Ecto neural progenitor cell (in vitro differentiated cells): ENCODE measurements at places on chromosomes 7 and 10.

DNA sequence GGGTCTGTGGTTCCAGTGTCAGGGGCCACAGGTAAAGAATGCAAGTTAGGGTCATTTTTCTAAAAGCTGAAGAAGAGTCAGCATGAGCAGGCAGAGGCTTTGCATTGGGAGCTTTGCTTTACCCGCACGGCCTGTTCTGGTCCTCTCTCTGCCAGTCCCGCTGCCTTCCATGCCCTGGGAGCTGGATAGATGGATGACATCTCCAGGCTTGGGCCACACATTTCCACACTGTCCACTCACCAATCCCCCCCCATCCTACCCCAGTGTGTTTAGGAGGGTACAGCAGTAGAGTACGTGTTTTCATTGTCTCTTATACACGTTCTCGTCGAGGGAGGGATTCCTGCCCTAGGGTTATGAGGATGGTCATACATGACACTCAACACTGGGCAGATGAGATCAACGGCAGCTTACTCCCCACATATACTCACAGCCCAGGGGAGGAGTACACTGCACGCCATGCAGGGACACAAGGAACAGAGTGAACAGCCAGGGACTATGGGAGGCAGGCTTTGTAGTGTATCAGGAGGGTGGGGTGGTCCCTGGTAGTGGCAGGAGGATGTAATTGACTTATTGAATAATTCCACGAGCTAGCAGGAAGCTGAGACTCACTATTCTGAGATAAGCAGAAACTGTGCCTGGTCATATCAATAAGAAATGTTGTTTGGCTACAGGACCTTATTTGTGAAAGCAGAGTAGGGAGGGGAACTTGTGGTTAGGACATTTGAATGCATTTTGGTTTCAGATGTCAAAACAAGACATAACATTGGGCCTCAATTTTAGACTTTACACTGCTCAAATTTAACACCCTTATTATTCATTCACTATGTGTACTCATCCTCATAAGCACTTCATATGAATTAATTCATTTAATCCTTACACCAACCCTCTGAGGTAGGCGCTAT, 36.6 kb downstream of the PLPP4 start:
- peak; percentile 25 for DNase-seq

- no peak for DNase-seq
Observed at GRCh38 chr7:23918856-23919255, 208.8 kb downstream of the STK31 start.

GRCh38 chr7:128906001-128906765, 4.3 kb downstream of the KCP start:
- no peak for DNase-seq

DNA sequence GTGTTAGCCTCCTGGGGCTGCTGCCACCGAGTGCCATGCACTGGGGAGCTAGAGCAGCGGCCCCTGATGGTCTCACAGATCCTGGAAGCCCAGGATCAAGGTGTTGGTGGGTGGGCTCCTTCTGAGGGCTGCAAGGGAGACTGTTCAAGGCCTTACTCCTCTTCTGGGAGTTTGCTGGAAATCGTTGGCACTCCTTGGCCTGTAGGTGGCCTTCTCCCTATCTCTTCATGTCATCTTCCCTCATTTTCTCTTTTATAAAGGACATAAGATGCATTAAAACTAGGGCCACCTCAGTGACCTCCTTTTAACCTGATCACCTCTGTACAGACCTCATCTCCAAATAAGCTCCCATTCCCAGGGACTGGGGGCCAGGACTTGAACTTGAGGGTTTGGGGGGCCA, 27.0 kb upstream of the ZNF862 start:
- DNase-seq: no peak

GRCh38 chr10:95221124-95221523, 27.1 kb downstream of the ACSM6 start:
- DNase-seq: no peak

GRCh38 chr7:19284136-19284535, 138.9 kb upstream of the FERD3L start:
- no peak for DNase-seq

DNA sequence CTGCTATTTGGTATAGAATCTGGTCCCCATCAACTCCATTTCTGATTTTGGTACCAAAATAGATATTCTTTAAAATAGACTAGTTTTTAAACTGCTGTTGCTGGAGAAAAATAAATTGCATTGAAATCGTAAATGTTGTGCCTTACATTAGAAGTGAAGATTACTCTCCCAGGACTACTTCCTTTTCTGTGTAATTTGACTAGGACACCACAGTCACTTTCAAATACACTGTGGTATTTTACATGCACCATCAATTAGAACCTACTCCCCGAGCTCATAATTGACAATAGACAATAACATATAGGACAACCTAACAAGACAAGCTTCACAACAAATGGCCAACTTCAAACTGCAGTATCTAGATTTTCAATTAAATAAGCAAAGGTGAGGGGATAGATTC, 211.5 kb downstream of the DGKB start:
- no peak for DNase-seq

DNA sequence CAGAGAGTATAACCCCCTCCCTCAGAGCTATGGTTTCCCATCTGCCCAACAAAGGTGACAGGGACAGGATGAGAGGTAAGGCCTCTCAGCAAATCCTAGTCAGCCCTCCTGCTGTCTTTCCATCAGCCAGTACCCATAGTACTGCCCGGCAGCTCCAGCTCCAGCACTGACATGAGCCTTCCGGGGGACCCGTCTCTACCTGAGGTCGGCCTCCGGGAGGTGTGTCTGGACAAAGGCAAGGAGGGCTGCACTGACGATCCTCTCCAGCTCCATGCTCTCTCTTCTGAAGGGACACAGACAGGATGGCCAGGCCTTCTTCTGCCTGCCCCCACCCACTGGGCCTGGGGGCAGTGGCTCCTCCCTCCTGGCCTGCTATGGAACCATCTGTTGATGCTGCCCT, 4.3 kb downstream of the FBXL15 start:
- DNase-seq: no peak

GRCh38 chr7:155881471-155882350, 69.4 kb upstream of the SHH start:
- DNase-seq: no peak

DNA sequence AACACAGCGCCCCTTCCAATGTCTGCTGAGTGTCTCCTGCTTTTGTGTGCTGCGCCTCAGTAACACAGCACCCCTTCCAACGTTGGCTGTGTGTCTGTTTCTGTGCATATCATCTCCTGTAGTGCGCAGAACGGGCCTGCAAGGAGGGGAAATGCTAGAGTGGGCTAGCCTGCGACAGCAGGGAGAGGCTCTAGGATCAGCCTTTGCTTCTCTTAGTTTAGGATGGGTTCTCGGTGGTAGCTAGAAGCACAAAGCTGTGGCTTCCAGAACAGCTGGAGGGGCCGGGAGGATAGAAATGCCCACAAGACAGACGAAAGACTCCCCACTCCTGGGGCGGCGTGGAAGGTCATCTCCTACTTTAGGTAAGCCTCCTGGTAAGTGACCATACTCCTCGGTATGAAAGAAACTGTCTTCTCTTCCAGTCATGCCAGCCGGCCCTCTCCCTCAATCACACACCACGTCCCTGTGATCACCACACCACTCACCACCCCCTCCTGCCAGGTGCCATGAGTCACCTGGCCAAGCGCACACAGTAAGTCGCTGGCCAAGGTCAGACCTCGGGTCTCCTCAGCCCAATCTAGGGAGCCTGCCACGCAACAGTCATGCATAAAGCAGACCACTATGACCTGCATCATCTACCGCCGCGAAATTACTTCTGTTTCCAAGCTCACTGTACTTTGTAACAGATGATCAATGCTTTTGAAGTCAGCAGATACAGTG, 4.8 kb downstream of the PITRM1 start:
- no peak for DNase-seq

DNA sequence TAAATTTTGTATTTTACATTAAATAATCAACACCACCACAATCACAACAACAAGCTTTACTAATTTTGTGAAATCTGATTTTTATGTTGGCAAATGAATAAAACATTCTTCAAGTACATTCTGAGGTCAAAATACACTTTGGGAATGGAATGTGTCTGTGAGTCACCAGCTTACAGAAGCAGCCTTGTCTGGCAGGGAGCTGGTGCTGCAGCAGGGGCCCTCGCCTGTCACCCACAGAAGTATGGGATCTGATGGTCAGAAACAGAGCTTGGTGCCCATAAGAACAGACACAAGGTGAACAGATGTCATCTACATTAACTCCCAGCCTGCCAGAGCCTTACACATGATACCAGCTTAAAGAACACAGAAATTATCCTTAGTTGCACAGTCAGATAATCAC, 496.9 kb downstream of the CCSER2 start:
- DNase-seq: no peak

DNA sequence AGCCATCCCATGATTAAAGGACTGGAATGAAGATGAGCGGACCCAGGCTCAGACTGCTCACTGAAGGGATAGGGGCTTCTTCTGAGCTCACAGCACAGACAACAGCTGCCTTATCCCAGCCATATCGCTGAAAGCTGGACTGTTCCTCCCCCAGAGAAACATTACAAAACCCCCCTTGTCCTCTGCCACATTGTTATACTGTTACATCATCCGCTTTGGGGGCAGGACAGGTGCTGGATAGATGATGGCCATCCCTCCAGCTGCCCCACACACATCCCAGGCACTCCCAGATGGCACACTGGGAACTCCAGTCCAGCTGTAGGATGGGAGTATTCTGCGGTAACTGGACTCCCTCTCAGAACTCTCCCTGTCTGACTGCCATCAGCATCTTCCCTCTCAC, 58.7 kb upstream of the BTRC start:
- no peak for DNase-seq

DNA sequence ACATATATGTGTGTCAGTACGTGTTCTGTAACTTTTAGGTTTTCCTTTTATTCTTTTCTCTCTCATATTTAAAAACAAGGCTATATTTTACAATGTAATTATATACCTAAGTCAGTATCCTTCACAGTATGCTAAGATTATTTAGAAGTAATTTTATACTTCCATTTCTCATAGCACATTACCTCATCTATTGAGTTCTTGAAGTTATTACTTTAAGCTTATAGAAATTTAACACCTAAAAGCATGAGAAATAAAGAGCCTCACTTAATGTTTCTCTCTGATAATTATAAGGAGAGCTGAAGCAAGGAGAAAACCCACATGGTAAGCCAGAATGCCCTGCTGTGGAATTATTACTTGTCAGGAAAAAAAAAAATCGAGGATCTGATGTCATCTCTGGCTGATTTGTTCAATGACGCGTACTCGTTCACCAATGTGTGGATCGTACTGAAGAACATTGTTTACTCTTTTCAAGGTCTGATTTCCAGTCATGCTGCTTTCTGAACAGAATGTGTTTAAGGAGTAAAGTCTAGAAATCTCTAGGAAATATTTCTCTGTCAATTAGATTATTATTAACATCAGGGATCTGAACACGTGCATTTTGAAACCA, 21.9 kb downstream of the CACNB2 start:
- no peak for DNase-seq

DNA sequence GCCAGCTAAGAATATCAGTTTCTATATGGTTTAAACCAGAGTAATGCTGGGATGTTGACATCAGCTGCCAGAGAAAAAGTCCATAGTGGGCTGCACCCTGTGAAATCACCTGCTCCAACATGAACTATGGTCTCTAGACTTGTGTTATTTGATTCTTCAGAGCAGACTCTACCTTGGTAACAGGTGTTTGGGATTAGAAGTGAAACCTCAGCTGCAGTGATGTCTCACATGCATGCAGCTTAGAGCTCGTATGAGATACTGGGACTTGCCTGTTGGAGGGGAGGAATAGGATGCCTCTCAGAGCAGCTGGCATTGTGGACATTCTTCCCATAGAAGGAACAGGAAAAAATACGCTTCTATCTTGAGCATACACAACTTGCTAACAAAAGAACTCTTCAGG, 287.1 kb upstream of the CSTF2T start:
- DNase-seq: no peak

GRCh38 chr7:44432381-44432977, 58.0 kb downstream of the NUDCD3 start:
- no peak for DNase-seq

DNA sequence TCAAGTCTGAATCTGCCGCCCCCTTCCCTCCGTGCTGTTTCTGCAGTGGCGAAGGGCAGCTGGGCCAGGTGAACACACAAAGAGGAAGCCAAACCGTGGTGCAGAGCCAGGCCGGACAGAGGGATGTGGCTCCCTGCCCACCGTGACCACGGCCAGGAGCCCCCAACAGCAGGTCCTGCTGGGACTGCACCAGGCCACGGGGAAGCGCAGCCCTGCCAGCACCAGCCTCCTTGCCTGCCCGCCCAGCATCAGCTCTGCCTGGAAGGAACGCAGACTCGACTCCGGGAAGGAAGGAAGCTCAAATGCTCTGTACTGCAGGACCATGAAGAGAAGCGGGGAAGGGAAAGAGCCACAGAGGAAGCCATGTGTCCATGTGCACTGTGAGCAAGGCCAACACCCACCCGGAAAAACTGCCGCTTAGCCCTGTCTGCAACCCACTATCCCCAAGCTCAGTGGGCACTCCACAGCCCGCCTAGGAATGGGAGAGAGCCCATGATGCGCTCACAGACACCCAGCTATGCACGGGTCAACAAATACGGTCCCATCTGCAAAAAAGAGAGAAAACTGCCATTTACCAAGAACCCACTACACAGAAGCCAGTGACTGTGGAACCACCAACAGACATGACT, 19.0 kb downstream of the GPER1 start:
- DNase-seq: no peak

DNA sequence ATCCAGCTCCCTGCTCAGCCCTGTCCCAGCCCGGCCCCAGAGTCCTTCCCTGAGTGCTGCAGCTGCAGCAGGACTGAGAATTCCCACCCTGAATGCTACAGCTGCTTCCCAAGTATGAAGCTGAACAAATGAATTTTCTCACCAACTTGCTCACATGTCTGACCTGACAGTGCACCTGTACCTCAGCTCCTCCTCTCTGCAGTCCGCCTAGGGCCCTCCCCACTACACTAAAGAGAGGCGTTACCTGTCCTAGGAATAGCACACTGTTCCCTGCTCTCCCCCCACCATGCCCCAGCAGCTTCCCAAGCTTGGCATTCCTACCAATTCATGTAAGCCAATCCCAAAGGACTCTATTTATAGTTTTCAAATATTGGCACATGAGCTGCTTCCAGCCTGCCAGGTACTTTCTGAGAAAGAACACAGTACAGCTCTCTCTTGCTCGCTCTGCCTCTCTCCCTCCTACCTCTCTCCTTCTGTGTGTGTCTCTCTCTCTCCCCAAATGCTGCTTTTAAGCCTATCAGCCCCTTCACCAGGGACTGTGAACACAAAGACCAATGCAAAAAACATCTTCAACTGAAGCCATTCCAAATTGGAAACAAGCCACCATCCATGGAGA, 400.1 kb downstream of the TNS3 start:
- DNase-seq: no peak

- DNase-seq: no peak
Observed at GRCh38 chr7:95593343-95593742, 3.0 kb downstream of the PDK4 start.

DNA sequence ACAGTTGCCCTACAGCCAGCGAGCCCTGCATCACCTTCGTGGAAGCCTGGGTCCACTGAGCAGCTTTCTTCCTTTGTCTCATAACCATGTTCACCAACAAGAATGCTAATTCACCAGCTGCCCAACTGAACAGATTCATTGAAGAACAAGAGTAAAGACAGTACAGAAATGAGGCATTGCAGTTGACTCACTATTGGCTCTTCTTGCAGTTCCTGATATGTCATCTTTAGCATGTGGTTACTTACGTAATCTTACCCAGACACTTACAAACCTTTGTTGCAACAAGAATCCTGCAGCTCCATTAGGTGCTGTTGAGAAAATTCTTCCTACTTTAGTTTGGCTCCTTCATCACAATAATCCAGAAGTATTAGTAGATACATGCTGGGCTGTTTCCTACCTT, 174.0 kb upstream of the TPK1 start:
- DNase-seq: no peak
